ELF-1 (cell line): ENCODE measurements at places on chromosomes 12 and 14.

GRCh38 chr14:67444395-67444794, 32.4 kb upstream of the PLEK2 start:
- no peak for DNase-seq

- DNase-seq = peak; percentile 84
These were observed 11.7 kb downstream of the TPCN1 start for GRCh38 chr12:113232840-113233585.

GRCh38 chr14:48429512-48429911, 754.1 kb upstream of the MDGA2 start:
- no peak for DNase-seq

DNA sequence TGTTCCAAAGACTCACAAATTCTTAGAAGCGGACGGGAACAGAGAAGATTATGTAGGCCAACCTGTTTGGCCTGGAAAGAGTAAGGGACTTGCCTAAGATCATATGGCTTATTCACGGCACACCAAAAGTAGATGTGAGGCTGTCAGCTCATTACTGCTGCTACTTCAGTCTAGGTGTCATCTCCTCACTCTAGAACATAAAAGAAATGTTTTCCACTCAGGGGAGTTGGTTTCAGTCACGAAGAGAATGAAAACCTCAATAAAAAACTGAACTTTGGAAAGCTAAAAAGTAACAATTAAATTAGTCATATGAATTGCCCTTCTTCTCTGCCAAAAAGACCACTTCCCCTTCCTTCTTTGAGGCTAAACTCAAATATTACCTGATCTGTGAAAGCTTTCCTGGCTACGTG, 658 bp upstream of the CEP128 start:
- DNase-seq = no peak

DNA sequence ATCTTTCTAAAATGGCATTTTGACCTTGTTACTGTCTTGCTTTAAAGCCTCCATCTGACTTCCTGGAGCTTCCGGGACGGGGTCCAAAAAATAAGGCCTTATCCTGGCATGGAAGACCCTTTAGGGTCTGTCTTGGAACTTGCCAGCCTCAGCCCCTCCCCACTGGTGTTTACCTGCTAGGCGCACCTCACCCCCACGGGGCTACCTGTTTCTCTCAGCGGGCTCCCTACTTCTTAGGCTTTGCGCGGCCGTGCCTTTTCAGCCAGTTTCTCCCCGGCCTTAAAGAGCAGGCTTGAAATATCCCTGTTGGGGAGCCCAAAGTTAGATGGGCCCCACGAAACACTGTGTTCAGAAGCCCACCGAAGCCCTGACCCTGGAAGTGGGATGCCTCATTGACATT, 5.1 kb downstream of the RTL1 start:
- no peak for DNase-seq

DNA sequence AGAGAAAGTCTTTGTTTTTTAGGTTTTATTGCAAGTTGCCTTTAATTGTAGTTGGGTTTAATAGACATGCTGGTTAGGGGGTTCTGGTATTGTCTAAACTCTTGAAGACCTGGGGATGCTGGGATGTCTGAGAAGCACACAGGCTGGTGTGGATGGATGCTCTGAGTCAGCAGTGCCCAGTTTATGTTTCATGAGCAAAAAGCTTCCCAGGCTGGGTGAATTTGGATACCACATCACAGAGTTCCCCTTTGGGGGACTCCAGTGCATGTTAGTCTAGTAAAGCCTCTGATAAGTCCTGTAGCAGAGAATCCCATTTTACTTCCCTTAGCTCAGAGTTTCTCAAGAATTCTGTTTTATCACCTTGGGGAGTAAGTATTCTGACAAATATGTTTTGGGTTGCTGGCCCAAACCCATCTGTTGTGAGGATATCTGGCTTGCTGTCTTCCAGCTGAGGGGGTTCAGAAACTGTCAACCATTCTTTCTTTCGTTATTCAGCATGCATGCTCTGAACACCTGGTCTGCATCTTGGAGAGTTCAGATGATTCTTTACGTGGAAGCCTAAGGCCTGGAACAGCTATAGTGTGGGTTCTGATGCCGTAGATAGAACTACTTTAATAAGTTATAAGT, 509.1 kb downstream of the VRK1 start:
- no peak for DNase-seq

- DNase-seq = no peak
These were observed 216.7 kb downstream of the NUAK1 start for GRCh38 chr12:105921872-105922669.

DNA sequence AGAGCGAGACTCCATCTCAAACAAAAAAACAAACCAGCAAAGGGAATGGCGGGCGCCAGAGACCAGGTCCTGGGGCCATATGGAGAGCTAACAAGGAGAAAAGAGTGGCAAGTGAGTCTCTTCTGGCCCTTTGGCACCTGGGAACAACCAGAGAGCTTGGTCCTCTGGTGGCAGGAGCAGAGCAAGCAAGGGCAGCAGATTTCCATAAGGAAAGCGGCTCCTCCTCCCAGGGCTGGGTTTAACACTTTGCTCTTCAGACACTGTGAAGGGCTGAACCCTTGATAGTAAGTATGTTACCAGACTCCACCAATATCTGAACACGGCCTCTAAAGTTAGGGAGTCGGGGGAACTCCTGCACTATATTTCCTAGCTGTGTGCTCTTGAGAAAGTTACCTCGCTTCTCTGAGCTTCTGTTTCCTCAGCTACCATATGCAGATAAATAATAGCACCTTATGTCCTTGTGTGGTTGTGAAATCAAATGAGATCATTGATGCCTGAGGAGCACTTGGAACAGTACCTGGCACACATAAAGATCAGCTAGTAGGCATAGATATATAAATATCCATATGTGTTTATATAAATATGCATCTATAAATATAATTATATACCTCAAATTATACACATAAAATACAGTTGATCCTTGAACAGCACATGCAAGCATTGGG, 33.4 kb upstream of the PLEKHG6 start:
- peak; percentile 56 for DNase-seq

GRCh38 chr14:21267431-21267845, 1.8 kb downstream of the HNRNPC start:
- peak; percentile 29 for DNase-seq

DNA sequence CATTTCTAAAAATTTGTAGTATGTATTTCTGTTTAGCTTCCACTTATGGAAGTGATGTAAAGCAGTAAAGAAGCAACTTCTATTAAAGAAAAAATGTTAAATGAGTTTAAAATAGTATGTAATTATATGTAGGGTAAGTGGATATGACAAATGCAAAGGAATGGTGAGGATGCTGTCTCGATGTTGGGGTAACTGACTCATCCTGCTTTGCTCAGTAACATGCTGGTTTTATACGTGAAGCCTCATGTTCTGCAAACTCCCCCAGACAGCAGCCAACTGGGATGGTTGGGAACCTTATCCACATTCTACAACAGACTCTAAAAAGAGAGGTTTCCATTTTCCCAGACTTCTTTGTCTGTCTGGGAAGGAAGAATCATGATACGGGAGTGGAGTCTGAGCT, 1006.4 kb upstream of the TMEM132C start:
- no peak for DNase-seq

- no peak for DNase-seq
These were observed 8.7 kb upstream of the ADCK1 start for GRCh38 chr14:77791225-77791600.

DNA sequence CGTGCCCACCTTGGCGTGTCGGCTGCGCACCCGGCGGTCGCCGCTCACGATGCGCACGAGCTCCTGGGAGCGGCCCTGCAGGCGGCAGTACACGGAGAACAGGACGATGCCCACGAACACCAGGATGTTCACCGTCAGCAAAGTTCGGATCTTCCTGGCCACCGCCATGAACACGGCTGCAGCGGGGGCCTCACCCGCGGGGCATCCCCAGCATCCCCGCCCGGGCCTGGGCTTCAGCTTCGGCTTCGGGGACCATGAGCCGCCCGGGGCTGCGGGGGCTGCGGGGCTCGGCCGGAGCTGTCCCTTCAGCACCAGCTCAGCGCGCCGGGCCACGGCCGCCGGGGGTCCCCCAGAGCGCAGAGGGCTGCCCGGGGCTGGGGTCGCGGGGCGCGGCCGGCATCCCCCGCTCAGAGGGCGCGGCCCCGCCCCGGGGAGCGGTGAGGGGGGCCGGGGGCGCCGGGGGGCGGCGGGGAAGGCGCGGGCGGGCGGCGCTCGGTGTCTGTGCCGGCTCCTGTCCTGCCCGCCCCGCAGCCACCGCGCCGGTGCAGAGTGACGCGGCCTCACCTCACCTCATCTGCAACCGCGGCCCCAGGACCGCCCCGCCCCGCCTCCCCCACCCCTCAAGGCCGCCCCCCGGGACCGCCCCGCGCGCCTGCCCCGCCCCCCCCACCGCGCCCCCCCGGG, at the start of gene GALNT9:
Gene GALNT9, minus strand, starts transcription at position 554 of the 684 bp plus-strand sequence. Its CDS starts 386 bp downstream, at position 168.
- peak; percentile 20 for DNase-seq

DNA sequence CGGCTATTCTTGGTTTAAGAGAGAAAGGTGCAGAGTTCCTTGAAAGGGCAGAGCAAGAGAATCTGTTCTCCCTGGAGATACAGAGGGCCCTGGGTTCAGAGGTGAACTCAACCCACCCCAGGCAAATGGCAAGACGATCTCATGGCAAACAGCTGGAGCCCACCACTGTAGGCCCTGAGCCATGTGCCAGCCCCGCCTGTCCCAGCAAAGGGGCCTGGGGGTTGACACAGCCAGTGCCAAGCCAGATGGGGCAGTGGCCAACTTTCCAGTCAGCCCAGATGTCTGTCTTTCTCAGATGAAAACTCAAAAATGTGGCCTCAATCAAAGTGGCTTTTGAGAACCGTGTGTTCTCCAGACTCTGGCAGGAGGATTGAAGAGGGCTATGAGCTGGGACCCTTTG, 51.8 kb downstream of the ISCA2 start:
- DNase-seq = no peak

DNA sequence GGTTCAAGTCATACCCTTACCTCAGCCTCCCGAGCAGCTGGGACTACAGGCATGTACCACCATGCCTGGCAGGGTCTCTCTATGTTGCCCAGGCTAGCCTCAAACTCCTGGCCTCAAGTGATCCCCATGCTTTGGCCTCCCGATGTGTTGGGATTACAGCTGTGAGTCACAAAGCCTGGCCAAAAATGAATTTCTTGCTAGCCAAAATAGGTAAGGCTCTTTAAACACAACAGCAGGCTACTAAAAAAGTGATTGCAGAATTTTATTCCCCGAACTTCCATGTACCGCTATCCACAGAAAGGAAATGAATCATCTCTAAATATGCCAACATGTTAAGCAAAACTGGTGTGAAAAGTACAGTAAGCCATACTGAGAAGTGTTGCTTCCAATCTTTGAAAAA, 50.6 kb downstream of the WDHD1 start:
- no peak for DNase-seq

DNA sequence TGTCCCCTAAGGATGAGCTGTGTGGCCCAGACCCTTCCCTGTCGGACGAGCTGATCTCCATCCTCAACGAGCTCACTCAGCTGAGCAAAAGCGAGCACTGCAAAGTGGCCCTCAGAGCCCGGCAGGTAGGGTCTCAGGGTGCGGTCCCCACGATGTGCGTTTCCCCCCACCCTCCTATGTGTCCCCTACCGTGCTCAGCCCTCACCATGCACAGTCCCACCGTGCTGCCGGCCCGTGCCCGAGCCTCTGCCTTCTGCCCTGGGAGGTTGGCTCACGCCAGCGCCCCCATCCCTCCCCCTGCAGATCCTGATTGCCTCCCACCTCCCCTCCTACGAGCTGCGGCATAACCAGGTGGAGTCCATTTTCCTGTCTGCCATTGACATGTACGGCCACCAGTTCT, 86.6 kb downstream of the FOXN4 start:
- DNase-seq = no peak

DNA sequence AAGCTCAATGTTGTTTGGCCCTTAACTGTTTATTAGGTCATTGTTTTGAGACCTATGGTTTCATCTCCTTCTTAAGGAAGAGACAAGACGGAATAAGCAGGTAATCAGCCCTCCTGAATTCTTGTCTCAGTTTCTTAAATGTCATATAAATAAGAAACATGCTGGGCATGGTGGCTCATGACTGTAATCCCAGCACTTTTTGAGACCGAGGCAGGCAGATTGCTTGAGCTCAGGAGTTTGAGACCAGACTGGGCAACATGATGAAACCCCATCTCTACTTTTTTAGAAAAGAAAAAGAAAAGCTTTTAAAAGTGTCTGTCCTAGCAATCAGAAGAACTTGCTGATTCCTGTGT, 5.1 kb downstream of the MTRFR start:
- no peak for DNase-seq

DNA sequence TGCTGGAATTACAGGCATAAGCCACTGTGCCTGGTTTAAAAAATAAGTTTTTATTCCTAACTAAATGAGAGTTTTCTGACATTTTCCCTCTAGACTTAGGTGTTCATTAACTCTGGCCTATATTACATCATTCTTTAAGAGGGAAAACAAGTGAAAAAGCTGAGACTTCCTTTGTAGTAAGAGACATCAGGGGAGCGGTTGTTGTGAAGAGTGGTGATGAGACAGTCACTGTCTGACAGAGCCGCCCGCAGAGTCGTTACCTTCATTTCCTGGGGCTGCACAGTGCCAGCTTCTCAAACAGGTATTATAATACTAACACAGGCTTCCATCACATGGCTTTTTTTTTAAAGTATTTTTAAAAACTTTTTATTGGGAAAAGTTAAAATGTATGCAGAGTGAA, 19.7 kb upstream of the TDRD9 start:
- no peak for DNase-seq

DNA sequence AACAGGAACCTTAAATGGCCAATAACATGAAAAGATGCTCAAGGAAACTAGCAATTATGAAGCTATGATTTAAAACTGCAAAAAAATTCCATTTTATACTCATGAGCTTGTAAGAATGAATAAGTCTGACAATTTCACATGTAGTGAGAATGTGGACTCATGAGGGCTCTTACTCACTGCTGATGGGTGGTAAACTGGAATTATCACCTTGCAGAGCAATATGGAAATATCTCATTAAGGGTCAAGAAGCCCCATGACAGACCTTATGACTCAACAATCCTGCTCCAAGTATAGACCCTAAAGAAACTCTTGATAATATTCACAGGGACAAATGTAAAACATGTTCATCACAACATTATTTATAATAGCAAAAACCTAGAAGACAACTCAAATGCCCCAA, 23.5 kb upstream of the SMAGP start:
- no peak for DNase-seq

DNA sequence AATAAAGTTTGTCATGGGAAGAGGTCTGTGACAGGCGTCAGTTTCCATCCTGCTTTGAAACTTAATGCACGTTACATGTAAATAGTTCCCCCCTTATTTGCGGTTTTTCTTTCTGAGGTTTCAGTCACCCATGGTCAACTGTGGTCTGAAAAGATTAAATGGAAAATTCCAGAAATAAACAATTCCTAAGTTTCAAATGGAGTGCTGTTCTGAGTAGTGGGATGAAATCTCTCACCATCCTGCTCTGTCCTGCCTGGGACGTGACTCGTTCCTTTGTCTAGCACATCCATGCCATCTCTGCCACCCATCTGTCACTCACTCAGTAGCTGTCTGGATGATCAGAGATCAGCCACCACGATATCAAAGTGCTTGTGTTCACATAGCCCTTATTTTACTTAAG, 51.3 kb upstream of the DICER1 start:
- DNase-seq = no peak

GRCh38 chr12:89239534-89239933, 112.8 kb downstream of the DUSP6 start:
- no peak for DNase-seq

- DNase-seq = no peak
These were observed 275.6 kb upstream of the NOVA1 start for GRCh38 chr14:26873362-26873960.
